ENCODE measurements at places on chromosomes 7 and 10. TPM values are rescaled to one million over a fixed set of nuclear protein-coding genes. Genes with fewer than 3 reads are reported as not detected.

The HABP2 gene
- 0.23 TPM for total RNA-seq

The TYW1 gene
- total RNA-seq, result 16.4 TPM

The UFSP1 gene
- total RNA-seq, result 3.7 TPM

The TDRD1 gene
- 1.4 TPM for total RNA-seq

The PRKAR2B gene
- 197 TPM for total RNA-seq

The EPO gene
- total RNA-seq, result not detected
